ENCODE measurements at places on chromosomes 1 and 21.

GRCh38 chr1:181062836-181063428 lies 25.6 kb upstream of the IER5 start:
- DNase-seq: no peak

- no peak for DNase-seq
These were observed 5.3 kb upstream of the TMEM52 start for GRCh38 chr1:1924386-1924785.

GRCh38 chr1:170711682-170712081 lies 47.8 kb downstream of the PRRX1 start:
- DNase-seq: no peak

DNA sequence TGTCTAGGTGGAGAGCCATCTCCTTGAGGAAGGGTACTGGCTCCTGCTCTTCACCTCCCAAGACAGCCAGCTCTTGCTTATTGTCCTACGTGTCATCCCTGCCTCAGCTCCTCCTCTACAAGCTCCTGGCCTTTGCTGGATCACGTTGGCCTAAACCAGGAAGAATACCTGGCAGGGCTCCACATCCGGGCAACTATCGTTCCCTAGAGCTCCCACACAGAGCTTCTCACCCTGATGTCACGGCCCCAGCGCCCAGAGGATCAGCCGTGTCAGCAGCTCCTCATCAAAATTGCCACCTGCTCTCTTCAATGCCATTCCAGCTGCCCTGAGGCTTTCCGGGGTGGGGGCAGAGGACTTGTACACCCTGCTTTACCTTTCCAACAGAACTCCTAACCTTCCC lies 1.9 kb upstream of the TPM3 start:
- peak; percentile 19 for DNase-seq

DNA sequence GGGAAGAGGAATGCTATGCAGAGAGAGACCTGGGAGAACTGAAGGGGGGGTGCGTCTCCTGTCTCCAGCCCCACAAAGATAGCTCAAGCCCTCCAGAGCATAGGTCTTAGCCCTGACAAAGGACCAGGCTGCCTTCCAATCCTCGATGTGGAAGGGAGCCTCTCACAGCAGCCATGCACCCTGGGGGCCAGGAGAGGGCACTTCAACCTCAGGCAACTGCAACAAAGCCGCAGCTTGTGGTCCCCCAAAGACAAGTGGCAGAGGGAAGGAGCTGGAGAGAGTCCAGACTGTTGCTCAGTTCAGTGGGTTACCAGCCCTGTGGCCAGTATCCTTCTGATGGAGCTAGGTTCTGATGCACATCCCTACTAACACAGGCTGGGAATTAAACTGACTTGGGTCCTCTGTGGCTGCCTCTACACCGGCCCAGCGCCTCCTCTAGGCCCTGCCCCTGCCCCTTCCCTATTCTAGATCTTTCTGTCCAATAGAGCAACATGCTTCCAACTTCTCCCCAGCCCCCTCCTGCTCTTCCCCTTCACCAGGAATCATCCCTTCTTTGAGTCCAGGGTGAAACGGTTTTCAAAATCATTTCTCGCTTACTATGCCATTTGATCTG lies 100.7 kb upstream of the SPATA6 start:
- peak; percentile 52 for DNase-seq

DNA sequence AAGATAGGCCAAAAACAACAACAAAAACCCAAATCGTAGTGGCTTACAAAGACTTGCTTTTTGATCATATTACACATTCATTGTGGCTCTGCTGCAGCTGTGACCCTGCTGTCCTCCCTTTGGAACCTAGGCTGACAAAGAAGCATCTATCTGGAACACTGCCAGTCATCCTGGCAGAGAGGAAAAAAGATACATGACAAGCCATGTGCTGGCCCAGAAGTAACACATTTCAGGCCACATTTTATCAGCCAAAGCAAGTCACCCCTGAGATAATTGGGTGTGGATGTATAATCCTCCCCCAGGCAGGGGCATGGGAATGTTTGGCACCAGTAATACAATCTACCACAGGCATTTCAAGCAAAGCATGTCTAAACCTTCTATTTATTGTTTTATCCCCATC lies 37.2 kb upstream of the AGO1 start:
- DNase-seq: no peak

GRCh38 chr1:151978922-151979321 lies 14.7 kb downstream of the S100A10 start:
- DNase-seq: no peak

DNA sequence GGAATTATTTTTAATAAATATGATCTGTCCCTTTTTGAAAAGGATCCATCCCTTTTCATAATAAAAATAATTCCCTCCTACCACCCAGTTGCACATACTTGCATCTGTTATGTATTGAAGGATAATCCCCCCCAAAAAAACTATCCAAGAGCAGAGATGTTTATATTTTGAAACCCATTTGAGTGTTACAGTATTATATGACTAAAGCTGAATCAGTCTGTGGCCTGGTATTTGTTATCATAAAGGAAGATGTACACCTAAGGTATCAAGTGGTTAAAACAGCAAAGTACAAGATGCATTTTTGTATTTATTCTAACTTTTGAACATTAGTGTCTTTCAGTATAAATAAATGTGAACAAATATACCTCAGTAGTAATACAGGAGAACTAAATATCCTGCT lies 12.7 kb upstream of the TGFB2 start:
- DNase-seq: no peak

DNA sequence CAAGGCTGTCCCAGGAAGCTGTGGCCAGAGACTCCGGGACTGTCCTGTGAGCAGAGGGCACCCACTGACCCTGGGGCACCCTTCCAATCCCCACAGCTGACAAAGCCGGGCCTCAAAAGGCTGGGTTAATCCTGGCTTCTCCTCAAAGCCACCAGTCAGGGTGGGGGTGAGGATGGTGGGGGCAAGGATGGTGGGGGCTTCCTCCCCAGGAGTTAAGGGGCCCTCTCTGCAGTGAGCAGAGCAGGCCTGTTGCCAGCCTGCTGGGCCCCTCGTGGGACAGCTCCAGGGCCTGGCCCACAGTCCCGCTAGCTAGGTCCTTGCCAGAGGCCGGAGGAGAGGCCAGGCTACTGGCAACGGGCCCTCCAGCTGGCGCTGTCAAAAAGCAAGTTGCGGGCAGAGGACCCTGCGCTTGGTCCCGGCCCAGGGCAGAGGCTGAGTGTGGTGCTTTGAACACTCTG lies 37.9 kb upstream of the CCDC27 start:
- DNase-seq: no peak

DNA sequence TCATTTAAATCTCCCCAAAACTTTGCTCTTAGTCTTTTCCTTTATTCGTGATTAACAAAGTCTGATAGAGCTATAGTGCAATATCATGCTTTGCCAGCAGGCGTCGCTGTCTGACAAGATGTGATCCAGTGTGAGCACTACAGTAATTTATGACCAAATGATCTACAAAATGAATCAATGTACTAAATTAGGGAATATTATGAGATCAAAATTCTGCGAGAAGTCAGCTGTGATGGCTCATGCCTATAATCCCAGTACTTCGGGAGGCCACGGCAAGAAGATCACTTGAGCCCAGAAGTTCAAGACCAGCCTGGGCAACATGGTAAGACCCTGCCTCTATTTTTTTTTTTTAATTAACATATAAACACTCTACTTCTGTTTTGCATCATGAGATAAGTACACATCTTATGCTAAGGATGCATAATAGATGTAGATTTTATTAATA lies 3.6 kb upstream of the SPSB1 start:
- peak; percentile 80 for DNase-seq

- no peak for DNase-seq
These were observed 103.9 kb upstream of the DNAH14 start for GRCh38 chr1:224825525-224826000.

DNA sequence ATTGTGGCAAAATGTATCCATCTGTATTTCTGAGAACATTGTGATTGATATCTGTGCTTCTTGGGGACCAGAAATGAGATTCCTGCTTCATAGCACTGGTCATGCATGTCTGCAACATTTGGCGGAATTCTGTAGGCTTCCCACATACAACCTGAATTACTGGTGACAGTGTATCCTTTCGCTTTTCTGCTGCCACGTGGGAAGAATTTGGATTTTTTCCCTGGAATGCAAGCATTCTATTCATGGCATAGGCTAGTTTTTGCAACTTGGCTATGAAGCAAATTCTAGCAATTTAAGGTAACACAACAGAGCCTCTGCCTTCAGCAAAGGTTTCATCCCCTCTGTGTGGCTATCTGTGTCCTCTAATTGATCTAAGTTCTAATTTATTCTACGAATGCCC lies 85.9 kb downstream of the BCAR3 start:
- DNase-seq: no peak

- no peak for DNase-seq
These were observed 20.6 kb upstream of the TBX15 start for GRCh38 chr1:119008483-119009311.

DNA sequence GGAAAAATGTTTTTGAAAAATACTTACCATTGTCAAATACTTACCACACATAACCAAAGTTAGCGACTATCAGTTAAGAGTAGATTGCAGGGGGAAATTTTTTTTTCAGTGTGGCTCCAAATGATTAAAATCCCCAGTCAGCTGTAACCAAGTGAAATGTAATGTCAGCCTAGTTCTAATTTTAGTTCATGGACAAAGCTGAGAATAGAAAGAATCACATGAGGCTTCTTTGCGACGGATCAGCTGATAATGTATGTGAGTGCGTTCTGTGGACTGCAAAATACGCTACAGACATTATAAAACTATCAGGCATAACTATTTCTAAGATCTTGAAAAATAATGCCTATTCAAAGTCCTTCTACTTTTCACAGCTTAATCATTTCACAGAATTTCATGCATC lies at the start of gene LRRC39:
LRRC39 (minus strand) TSS at position 166 of the 400 bp plus-strand sequence. CDS start 9,740 bp downstream, outside the sequence.
- no peak for DNase-seq

DNA sequence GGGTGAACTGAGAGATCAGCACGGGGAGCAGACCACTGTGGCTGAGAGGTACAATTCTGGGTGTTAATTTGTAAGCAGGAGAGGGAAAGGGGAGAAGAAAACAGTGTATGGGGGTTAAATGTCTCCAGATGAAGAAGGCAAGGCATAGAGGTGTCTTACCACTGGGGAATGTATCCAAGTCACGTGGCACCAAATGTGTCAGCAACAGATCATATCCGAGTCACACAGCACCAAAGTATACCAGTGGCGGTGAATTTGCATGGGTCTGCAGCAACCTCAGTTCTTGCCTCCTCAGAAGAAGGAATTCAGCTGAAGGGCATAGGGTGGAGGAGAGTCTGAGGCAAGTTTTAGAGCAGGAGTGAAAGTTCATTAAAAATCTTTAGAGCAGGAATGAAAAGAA lies 21.2 kb upstream of the SYCP1 start:
- no peak for DNase-seq

GRCh38 chr1:209755926-209756614 lies at the start of gene TRAF3IP3:
Gene TRAF3IP3, plus strand, starts transcription at chr1:209756053. Its CDS starts 3,987 bp downstream, at chr1:209760040.
- no peak for DNase-seq

All from thyroid gland (tissue), 4 donors.